Iris pigment epithelial cell (primary cell): ENCODE measurements at places on chromosomes 5 and 9.

DNA sequence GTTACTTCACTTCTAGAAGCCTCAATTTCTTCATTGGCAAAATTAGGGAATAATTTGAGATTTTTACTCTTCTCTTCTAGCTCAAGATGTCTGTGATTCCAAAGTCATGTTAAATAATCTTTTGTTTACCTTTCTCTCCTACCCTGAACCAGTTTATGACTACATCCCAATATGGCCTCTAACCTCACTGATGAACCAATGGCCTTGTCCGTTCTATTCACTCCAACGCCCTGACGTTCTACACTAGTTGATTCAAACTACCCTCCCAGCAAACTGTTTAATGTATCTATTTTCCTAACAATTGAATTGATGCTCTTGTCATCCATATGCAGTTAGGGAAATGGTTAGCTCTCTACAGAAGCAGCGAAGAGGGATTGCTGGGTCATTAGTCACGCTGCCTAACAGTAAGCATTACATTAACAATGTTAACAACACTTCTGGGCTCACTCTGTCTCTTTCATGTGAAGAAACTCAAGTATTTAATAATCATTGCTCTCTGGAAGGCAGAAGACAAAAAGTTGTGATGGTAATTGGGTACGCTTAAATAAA, 38.0 kb downstream of the RAPGEF1 start:
- peak; percentile 59 for DNase-seq

- no peak for DNase-seq
Measured at GRCh38 chr9:99356512-99356971, 134.5 kb downstream of the SEC61B start.

DNA sequence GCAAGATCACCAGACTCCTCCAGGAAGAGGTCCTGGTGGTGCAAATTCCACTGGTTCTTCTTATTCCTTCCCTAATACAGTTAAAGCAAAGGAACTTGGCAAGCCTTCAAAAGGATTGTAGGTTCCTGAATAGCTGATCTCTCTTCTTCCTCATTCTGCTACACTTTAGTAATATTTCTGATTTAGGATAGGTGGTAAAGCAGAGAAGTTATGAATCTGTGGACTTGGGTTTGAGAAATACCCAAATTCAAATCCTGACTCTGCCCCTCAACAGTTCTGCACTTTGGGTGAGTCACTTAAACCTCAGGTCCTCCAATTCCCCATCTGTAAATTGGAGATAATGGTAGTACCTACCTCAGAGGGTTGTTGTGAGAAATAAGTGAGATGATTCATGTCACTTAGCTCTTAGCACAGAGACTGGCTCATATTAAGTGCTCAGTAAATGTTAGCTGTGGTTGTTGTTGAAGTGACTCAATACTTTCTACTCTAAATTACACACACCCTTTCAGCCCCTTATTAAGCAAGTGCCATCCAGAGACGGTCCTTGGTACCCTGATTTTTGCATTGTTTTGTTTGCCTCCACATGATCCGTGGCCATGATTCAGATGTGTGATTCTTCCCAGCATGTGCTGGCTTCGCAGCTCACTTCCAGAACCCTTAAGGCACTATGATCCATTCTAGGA, 5.2 kb downstream of the SH3RF2 start:
- peak; percentile 37 for DNase-seq

- peak; percentile 40 for DNase-seq
Measured at GRCh38 chr5:67272453-67273130, 76.0 kb upstream of the CD180 start.

GRCh38 chr9:93949073-93949693, 6.0 kb downstream of the BARX1 start:
- no peak for DNase-seq

- no peak for DNase-seq
Measured at GRCh38 chr5:112648264-112648663, 89.4 kb upstream of the APC start.
